ENCODE measurements at places on chromosomes 1 and 21.

GRCh38 chr1:184212649-184213314, 161.3 kb downstream of the TSEN15 start:
- peak; percentile 94 for DNase-seq

DNA sequence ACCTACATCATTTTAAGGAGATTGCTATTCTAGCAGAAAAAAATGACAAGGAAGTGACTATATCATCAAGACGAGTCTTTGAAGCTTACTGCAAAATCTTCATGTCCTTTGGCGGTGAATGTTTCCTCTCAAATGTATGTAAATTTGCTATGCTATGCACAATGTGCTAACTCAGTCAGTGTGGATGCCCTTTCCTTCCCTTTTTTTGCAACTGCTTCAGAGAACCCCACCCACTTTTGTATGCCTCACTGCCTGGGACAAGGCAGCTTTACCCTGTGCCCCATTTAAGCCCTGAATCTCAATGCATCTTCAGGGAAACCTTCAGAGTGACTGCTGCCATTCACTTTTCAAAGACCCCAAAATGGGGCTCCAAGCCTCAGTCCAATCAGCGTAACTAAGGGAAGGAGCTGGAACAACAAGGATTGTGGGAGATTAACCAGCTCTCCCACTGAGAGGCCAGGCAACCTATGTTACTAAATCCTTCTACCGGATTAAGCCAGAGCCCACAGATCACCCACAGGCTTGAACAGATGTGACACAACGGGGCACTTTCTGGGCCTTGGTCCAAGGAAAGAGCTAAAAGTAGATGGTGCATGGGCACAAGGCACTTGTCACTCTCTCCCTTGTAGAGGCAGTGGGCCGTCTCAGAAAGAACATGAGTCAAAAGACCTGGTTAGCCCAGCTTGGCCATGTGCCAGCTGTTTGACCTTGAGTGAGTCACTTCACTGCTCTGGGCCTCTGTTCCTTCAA, 154.4 kb downstream of the PLPP3 start:
- DNase-seq: peak; percentile 57

DNA sequence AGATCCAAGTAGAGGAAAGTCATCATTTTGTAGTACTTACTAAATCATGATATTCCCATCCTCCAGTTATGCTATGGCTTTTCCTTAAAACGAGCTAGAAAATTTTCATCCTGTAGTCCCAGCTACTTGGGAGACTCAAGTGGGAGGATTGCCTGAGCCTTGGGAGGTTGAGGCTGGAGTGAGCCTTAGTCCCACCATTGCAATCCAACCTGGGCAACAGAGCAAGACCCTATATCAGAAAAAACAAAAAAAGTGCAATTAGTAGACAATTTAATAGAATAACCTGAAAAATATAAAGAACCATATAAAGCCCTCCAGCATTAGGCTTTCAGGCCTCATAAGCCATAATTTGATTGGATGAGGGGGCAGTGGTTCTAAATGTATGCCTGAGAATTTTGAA, 6.8 kb downstream of the UCK2 start:
- DNase-seq: no peak

- no peak for DNase-seq
Observed at GRCh38 chr1:200121421-200121820, 93.9 kb downstream of the NR5A2 start.

- DNase-seq: peak; percentile 68
Observed at GRCh38 chr1:202821467-202821866, 10.7 kb downstream of the PCAT6 start.

DNA sequence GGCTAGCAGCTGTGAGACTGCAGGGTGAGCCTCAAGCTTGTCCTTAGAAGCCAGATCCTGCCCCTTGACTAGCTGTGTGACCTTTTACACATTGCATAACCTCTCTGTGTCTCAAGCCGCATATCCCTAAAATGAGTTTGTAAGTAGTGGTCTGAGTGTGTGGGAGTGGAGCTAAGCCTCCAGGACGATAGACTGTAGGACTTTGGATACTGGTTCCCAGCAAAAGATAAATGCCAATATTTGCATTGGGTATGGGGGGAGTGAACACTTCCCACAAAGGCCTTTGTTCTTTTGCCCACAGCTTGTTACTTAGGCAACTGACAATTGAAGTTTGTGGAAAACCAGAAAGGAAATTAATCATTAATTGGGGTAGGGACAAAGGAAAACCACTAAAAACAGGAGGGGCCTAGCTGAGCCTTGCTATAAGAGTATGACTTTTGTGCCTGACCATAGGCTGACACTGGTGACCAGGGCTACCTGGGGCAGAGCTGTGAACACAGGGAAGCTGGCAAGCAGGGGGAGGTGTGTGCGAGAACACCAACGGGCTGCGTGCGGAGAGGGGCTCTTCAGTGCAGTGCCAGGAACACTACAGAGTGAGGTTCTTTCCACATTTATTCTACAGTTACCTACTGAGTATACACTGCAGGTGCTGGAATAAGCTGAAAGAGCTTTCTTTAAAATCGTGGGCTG, 102.4 kb upstream of the ETV3 start:
- no peak for DNase-seq

GRCh38 chr1:18118078-18118477, 10.5 kb downstream of the IGSF21 start:
- no peak for DNase-seq

DNA sequence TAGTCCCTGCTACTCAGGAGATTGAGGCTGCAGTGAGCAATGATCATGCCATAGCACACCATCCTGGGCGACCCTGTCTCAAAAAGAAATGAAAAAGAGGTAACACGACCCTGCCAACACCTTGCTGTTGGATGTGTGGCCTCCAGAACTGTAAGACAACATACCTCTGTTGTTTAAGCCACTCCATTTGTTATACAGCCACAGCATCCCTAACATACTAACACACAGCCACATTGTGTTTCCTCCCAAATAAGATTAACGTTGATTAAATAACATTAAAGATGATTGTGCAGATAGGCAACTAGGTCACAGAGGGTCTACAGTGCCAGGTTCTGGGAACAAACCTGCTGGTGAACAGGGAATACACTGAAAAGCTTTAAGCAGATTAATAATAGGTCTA, 170.4 kb downstream of the RERE start:
- DNase-seq: no peak

- DNase-seq: no peak
Observed at GRCh38 chr1:79460773-79461436, 454.4 kb upstream of the ADGRL4 start.

DNA sequence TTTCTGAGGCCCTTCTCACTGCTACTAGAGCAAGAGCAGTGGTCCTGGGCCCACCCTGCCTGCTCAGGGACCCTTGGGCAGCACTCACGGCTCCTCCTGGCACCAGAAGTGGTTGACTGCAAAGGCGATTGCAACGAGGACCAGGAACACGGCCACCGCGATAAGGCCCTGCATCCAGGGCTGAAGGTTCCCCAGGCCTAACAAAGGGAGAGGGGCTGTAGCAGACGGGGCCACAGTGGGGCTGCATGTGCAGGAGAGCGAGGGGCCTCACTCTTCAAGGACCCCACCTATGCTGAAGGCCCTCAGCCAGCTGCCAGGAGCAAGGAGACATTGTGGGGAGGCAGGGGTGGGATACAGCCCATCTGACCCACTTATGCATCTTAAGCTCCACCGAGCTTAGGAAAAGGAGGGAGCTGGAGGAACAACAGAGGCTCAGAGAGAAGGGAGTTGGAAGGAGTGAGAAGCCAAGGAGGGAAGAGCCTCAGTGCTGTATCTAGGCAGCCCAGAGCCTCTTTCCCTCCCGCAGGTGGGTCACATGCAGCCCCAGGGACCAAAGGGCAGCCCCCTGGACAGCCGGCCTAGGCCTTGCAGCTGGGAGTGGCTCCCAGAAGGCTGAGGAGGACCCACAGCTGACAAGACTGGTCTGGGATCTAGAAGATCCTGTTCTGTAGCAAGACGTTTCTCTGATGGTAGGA, 2.5 kb downstream of the PDZK1IP1 start:
- DNase-seq: no peak

DNA sequence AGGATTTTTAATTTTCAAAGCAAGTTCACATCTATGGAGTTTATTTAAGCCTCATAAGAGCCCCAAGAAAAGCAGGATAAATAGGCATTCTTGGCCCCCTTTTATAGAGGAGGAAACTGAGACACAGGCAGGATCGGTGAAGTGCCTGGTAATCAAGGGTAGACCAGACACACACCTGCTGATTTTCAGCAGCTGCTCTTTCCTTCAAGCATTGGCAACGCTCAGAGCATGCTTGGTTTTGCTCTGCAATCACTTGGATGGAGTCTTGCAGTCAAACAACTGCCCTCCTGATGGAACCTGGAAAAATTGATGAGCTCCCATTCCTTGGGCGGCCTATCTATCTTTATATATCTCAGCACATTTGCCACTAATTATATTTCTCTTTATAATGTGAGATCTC, 478.9 kb upstream of the CAMK1G start:
- DNase-seq: no peak

DNA sequence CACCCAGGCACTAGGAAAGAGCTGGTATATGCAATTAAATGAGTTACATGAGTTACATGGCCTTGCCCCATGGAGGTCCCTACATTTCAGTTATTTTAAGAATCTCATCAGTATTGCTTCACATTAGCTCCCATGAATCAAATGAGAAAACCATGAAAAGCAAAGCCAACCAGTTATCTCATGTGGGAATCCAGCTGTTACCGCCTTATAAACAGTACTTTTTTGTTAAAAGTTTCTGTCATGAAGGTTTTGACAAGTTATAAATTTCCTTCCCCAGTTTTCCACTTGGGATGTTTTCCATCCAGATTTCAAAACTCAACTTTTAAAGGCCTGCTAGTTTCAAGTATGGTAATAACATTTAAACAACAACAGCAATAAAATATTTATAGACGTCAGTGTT, 544.8 kb downstream of the NUF2 start:
- no peak for DNase-seq

DNA sequence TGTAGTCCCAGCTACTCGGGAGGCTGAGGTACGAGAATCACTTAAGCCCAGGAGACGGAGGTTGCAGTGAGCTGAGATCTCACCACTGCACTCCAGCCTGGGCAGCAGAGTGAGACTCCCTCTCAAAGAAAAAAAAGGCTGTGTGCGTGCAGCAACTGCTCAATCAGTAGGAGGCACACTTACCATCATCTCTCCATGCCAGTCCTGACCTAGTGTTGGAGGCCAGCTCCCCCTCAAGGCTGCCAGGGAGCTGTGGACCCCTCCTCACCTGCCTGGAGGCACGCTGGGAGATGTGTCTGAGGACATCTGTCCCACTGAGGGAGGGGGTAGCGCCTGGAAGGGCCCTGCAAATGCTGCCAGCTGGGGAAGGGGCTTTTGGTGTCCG, 11.9 kb downstream of the RPS6KA1 start:
- no peak for DNase-seq

DNA sequence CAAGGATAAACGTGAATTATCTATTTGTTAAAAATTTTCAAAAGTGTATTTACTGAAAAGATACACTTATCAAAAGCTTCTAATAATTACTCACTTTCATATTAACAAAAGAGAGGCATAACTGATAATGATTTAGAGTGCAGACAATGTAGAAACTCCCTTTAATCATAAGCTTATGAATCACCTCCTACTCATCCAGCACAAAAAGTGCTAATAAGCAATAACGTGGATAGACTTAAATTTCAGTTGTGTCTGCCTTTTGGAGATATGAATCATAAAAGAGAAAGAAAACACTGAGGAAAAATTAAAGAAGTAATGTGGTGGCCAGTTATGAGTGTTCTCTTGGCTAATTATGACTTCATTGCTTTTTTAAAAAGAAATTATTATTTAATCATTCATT, 827.6 kb upstream of the B3GALT2 start:
- DNase-seq: peak; percentile 6

DNA sequence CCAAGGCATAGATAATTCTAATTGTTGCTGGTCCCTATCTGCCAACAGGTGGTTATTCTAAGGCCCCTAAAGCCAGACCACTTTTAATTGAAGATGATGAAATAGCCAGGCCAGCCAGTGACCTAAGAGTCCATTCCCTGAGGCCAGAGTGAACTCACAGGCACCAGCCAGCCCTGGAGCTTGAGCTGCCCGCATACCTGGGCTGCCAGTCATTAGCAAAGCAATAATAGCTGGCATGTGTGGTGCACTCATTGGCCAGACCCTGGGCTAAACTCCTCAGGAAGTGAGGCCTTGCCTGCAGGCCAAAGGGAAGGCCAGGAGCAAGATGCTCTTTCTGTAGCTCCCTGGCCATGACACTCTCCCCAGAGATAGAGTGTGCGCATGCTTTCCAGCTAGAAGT, 180.4 kb upstream of the KLHDC7A start:
- DNase-seq: no peak

DNA sequence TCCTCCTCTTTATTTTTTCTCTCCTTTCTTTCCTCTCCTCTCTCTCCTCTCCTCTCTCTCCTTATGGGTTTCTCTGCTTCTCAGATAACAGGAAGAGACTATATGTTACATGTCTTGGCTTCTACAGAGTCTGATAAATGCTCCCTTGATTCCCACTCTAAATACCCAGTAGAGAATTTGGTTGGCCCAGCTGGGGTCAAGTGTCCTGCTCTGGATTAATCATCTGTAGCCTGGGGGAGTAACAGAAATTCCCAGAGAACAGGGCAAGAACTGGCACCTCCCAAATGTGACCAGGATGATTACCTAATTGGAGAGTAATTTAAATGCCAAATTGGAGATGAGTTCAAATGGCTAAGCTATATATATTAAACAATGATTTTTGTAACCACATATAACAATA, 146.1 kb upstream of the LMO4 start:
- DNase-seq: no peak

GRCh38 chr1:212975111-212975918, 25.0 kb downstream of the VASH2 start:
- no peak for DNase-seq

GRCh38 chr21:38809198-38809878, 3.6 kb downstream of the ETS2 start:
- no peak for DNase-seq

GRCh38 chr21:46160907-46161632, 5.7 kb upstream of the FTCD start:
- DNase-seq: no peak

DNA sequence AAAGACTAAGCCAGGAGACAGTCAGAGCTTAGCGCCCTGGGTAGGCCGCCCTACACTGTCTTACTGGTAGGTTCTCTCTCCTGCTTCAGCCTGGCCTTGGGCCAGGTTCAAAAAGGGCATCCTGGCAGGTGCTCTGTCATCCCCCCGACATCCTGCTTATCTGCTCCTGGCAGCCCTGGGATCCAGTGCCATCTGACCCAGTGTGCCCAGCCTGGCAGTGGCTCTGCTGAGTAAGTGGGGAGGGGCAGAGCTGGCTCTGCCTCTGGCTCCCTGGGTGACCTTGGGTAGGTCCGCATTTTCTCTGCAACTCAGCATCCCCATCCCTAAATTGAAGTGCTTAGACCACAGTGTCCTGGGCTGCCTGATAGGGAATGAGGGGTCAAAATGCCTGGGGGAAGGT, 549.9 kb downstream of the PTPRU start:
- no peak for DNase-seq

GRCh38 chr1:244011271-244011670, 39.8 kb upstream of the ZBTB18 start:
- DNase-seq: no peak

DNA sequence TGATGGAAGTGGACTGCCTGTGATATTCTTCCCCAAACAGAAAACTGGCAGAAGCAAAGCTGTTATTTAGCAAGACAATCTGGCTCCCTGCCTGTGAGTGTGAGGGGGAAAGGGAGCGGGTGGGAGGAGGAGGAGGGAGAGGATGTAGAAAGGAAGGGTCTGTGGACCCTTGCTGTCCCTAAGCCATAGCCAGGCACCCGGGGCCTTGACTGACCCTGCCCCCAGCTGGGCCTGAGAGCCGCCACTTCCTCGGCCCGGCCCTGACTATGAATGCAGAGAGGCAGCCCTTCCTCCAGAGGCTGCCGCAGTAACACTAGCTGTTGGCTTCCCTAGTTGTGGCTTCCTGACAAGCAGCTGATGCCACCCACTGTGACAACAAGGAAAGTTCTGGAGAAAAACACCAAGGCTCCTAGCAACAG, 13.9 kb downstream of the PLA2G2F start:
- peak; percentile 68 for DNase-seq

- DNase-seq: peak; percentile 31
Observed at GRCh38 chr1:42221952-42222606, 57.5 kb upstream of the GUCA2A start.
